ENCODE measurements at places on chromosomes 7 and 10. TPM values are rescaled to one million over a fixed set of nuclear protein-coding genes. Genes with fewer than 3 reads are reported as not detected.

DNA sequence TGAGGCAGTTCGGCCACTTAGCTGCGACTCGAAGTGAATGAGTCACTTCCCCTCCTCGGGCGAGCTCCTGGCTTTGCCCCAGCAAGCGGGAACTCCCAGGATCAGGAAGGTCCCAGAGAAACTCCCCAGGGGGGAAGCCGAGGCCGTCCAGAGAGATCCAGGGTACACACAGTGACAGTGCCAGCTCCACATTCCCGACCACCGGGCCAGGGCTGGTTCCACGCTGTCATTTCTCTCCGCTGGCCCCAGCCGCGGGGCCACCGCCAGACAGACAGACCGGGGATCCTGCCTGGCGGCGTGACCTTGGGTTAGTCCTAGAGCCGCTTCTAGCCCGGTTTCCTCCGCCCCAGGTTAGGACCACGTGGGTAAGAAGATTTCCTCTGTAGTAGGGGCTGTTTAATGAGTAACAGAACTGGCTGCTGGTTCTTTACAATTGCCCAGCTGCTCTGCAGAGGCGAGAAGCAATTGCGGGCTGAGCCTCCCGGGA, 463 bp upstream of the UPP1 start:
- DNase-seq: peak; percentile 100

GRCh38 chr10:62512732-62513475, 138.7 kb downstream of the ZNF365 start:
- no peak for DNase-seq

DNA sequence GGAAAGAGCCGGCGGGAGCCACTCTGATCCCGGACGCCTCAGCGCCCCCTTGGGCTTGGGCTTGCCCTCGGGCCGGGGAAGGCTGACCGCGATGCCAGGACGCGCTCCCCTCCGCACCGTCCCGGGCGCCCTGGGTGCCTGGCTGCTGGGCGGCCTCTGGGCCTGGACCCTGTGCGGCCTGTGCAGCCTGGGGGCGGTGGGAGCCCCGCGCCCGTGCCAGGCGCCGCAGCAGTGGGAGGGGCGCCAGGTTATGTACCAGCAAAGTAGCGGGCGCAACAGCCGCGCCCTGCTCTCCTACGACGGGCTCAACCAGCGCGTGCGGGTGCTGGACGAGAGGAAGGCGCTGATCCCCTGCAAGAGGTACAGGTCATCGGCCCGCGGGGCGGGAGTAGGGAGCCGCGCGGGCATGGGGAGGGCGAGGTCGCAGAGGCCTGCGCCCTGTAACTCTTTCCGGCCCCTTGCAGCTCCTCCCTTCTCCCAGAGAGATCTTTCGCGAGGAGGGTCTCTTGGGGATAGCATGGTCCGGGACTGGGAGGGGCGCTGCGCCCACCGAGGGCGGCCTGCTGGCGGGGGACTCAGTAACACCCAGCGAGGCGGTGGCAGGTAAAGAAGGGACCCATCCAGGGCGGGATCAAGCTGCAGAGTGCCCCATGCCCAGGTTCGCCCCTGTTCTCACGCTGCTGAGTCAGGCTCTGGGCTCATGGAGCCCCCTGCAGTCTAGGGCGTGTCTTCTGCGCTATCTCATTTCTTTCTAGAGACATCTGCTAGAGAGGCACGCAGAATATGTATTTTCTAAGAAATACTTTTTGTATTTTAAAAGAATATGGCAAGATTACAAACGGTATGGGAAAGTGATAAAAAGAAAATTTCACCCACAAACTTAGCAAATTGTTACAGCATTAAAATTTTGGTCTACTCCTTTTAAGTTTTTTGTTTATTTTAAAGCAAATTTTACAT, 687 bp downstream of the EPDR1 start:
- DNase-seq: peak; percentile 83

DNA sequence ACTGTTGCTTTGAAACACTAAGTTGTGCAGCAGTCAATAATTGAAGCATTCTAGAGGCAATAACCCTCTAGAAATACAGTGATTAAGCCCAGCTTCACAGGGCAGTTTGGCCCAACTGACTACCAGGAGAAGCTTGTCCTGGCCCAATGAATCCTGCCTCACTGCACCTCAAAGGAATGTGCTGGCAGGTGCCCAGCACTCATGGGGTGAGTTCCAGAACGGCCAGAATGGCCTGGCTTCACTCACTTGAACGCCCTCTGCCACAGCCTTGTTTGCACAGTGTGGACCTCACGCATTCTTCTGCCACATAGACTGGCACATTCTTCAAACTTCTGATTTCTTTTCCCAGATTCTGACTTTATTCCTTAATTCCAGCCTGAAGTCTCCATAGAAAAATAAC, 6.6 kb upstream of the ITIH2 start:
- no peak for DNase-seq

GRCh38 chr7:25633426-25634036, 405.2 kb upstream of the NPVF start:
- DNase-seq: no peak

DNA sequence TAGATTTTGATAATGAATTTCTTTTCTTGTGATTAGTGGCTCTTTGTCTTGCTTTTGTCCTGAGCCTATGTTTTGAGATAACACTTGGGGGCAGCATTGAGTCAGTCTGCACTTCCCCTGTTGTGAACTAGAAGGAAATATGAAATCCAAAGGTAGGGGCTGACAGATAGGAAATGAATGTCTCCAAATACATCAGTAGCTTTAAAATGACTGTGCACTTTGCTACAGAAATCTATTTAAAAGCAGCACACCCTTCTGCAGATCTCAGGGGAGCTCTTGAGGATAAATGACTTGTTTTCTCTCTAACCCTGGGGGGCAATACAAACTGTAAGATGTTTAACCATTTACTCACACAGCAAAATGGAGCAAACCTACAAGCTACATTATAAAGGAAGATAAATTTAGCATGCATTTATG, 176.0 kb upstream of the MYO3A start:
- DNase-seq: peak; percentile 55

- DNase-seq: no peak
These were observed 40.0 kb downstream of the FANK1 start for GRCh38 chr10:125936331-125936730.

CCDC136 gene
- 5.2 TPM for total RNA-seq

ELN gene
- total RNA-seq: not detected

FAM13C gene
- 8.1 TPM for total RNA-seq
